ENCODE measurements at places on chromosomes 2 and 18.

GRCh38 chr18:57801761-57802212, 1.3 kb downstream of the ATP8B1 start:
- DNase-seq, result no peak

DNA sequence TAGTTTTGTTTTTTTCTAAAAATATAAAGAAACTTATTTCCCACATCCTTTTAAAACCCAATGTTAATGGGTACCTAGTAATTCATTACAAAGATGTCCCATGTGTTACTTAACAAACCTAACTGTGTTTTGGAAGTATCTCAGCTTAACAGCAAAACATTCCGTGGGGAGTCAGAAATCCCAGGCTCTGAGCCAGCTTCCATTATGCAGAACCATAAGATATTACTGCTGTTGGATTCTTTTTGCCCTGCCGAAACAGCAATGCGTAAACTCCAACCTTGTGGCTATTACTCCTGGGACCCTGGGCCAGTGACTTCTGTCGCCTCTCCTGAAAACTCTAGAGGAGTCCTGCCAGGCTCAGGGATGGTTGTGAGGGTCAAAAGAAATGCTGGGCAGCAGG, 174.1 kb downstream of the UXS1 start:
- no peak for DNase-seq

DNA sequence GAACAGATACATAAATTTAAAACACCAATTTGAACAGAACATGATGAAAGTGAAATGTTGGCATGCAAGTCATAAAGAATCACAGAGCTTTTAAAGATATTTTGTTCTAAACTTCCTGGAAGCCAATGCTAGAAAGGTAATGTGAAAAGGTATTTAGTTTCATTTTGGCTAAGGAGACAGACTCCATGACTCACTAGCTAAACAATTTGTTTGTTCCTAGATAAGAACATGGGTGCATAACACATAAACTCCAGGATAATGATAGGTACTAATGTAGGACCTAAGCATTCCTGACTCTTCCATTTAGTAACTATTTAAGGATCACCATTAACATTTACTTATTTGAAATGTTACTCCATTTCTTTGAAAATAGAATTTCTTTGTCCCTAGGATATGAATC, 292.5 kb upstream of the CNTNAP5 start:
- no peak for DNase-seq

DNA sequence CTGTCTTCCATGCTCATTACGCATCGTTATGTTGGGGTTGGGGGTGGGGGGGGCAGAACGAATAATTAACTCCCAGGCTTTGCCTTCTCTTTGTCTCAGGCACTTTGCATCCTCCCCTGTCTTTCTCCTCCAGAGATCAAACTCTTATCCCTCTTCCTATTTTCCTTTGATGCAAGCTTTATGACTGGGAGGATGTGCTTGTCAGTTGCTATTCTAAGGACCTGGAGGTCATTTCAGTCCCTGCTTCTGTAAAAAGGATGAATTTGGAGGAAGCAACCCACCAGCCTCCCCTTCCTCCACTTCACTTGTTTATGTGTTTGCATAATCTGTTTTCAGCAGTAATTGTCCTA, 87.5 kb downstream of the ZCCHC2 start:
- no peak for DNase-seq

GRCh38 chr2:227454323-227454860, 17.6 kb upstream of the AGFG1 start:
- no peak for DNase-seq

GRCh38 chr2:11371092-11371937, 26.9 kb upstream of the ROCK2 start:
- DNase-seq, result no peak

DNA sequence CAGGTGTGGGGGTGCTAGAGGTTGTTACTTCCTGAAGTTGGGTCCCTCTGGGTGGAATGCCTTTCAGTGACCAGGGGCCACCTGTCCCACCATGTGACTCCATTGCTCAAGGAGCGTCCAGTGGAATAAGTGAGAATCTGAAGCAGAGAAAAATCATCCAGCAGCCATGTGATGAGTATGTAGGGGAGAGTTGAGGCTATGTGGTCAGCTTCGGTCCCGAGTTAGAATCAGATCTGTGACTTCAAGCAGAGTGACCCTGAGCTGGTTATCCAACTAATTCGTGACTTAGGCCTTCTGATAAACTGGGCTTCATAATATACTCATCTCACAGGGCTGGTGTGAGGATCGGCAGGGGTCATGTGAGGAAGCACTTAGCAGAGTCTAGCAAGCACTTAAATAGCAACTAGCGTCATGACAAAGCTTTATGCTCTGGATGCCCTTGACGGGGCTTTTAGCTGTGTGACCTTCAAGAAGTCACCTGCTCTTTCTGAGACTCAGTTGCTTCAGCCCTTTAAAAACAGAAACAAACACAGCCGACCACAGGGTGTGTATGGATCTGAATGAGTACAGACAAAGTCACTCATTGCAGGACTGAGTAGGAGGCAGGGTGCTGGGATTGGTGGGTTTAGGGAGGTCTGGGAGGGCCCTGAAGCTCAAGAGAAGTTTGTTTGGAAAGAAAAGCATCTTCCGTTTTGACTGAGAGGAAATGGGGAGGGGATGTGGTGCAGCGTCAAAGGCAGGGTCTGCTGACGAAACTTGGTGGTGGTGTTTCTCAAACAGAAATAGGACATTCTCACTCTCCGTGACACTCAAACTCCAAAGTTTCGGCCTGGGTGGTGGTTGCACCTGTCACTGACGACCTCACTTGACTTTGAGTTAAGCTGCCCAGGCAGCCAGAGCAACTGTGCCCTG, 264.0 kb upstream of the CXCR4 start:
- no peak for DNase-seq

DNA sequence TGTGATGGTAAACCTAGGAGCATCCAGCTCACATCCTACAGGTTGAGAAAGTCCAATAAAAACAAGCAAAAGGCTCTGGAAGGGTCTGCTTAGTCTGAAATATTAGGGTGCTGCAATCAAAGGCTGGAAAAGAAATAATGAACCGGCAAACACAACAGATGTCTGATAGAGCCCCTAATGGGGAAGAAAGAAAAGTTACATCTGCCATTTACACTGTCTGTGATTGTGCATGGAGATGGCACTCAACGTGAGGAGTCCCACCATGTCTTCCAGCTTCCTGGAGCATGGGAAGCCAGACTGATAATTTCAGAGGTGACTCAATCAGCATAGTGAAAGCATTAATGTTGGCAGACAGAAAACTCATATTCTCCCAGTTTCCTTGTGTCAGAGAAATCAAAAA, 307.8 kb downstream of the EPHA4 start:
- DNase-seq, result no peak

- no peak for DNase-seq
Observed at GRCh38 chr2:31388736-31389135, 25.8 kb downstream of the XDH start.

- no peak for DNase-seq
Observed at GRCh38 chr2:240585101-240585500, 1.4 kb upstream of the CAPN10 start.

- no peak for DNase-seq
Observed at GRCh38 chr2:145012214-145012670, 492.3 kb upstream of the ZEB2 start.

DNA sequence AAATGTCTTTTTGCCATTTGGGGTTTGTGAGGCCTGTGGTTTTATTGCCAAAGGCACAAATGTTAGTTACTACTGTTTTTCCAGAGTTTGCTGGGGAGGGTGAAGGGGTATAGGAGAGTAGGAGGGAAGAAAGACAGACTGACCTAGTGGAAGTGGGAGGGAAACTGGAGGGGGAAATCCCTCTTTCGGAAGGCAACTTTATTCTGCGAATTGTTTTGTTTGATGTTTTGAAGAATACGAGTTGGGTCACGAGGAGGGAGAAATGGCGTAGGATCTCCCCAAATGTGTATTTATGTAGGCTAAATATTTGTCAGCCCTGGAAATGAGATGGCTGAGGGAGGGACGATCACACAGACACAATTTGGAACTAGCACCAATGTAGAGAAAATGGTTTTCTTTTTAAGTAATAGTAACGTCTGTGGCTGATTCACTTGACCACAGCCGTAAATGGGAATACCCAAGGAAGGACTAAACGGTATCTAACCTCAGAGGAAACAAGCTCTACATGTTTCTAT, 172.3 kb downstream of the ICOS start:
- no peak for DNase-seq

DNA sequence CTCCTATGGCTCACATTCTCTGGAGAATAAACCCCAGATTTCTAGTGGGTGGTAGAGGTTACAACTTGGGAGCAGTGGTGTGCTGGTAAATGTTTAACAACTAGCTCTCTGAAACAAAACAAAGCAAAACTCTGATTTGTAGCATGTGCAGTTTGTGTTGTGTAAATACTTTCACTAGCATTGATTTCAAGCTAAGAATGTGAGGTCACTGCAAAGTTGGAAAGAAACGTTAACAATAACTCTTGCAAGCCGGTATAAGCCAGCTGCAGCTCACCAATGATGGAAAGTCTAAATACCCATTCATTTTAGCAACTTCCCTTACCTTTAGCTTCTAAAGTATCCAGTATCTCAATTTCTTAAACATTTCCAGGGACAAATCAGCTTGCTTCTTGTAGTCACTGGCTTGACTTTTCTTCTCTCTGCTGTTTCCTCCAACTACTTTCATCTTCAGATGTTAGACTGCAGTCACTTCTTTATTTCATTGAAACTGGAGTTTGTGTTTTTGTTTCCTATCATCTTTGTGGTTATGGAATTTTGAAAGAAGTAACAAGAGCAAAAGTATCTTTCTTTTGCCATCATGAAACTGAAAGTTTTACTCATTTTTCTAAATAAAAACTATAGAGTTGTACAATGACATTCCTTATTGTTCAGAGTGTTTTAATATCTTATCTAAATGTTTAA, 140.2 kb downstream of the PLCL1 start:
- DNase-seq, result no peak

- DNase-seq, result no peak
Observed at GRCh38 chr2:56151841-56152240, 31.9 kb upstream of the CCDC85A start.

- no peak for DNase-seq
Observed at GRCh38 chr2:167271932-167272331, 383.7 kb downstream of the XIRP2 start.

GRCh38 chr2:66481100-66481549, 46.2 kb downstream of the MEIS1 start:
- DNase-seq, result no peak

DNA sequence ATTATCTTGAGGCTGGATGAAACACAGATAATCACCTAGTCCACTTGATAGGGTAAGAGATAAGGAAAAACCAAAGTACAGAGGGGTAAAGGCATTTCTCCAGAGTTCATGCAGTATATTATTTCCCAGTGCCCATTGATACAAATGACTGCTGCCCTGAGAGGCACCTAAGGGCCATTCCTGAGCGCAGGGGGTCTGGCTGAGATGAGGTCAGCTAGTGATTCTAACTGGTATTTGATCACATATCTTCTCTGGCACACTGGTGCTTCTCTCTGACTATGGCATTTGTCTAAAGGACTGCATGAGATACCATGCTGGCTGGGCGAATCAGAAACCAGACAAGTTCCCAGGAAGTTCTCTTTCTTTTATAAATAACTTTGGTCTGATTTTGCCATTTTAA, 73.3 kb upstream of the TFCP2L1 start:
- no peak for DNase-seq

DNA sequence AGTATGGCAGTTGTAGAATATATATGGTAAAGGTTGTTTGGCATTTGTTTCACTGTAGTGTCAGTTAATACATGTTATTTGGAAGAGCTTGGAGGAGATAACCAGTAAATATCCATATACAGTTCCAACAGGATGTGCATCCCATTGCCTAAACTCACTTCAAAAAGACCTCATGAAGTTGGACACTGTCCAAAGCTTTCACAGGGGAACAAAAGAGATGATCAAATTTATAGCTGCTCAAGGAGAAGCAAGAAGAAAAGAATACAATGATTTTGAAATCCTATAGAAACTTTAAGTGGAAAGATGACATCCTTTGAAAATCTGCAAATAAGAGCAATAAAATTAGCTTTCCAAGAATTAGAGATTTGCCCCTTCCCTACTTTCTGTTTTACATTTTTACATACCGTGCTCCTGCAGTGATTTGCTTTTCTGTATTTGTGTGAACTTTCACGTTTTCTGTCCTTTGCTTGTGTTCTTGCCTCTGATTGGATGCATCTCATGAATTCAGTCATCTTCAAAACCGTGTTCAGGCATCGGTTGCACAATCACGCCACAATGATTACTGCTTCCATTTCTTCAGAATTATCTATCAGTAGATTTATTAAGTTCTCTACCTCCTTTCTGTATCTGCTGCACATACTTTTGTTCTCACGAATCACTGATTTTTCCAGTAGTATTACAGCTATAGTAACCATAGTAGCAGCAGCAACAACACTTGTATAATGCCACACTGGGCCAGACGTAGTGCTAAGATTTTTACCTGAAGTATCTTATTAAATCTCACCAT, 83.8 kb downstream of the PARD3B start:
- DNase-seq, result no peak
